ENCODE measurements at places on chromosomes 4 and X. TPM values are rescaled to one million over a fixed set of nuclear protein-coding genes. Genes with fewer than 3 reads are reported as not detected.

GRCh38 chr4:156718226-156718625, 253.4 kb downstream of the PDGFC start:
- no peak for DNase-seq

DNA sequence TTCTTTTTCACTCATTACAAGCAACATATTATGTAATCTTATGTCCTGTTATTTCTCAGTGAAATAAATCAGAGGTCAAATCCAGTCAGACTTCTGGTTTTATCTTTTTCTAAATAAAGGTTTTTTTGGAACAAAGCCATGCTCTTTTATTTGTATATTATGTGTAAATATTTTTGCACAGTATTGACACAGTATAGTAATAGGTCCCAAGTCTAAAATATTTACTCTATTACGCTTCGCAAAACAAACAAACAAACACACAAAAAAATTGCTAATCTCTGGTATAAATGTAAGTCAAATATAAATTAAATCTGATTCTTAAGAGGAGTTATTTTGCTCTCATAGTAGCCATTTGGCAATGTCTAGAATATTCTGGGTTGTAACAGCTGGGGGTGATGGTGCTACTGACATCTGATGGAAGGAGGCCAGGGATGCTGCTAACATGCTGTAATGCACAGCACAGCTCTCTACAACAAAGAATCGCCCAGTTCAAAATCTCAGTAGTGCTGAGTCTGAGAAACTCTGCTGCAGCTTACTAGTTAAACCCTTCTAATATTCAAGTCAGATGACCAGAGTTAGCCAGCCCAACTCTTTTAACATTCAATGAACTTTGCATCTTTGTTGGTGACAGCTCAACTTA, 602.1 kb downstream of the RAB28 start:
- DNase-seq = peak; percentile 63

DNA sequence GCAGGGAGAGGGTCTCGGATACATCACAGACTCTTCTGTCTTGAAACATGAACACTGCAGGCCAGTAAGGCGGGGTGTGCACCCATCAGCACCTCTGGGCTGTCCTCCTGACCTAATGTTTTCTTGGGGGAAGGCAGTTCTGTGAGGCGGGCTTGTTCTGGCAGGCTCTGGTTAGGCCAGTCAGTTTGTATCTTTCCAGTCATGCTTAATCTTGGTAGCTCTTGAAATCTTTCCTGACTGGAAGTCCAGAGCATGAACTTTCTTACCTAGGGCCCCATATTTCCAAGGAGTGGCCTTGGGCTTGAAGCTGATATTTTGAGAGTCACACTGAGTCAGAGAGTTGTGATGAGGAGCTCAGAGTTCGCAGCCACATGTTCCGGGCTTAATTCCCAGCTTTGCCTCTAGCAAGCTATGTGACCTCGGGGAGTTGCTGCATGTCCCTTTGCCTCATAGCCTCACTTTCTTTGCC, 54.2 kb upstream of the RASSF6 start:
- DNase-seq = no peak

GRCh38 chrX:71492231-71493065, 40.5 kb upstream of the OGT start:
- no peak for DNase-seq

The CEP44 gene
- polyA plus RNA-seq = 3.4 TPM

The GATA1 gene
- polyA plus RNA-seq = not detected

DNA sequence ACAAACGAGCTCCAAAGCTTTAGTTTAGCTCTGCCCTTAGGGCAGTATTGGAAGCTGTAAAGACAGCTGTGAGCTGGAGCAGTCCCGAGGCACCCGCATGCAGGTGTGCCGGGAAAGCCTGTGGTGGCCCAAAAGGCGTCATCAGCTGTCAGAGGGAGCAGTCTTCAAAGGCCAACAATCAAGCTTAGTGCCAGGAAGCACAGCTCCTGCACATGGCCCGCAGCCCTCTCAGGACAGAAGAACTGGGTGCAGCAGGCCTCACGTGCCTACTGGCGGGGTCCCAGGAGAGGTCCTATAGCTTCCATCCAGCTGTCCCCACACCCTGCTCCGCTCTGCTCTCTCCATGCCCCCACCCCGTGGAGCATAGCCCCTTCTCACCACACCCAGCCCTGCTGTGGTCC, 92.2 kb upstream of the TRIM2 start:
- DNase-seq = no peak

- DNase-seq = no peak
Measured at GRCh38 chrX:67614423-67614822, 70.6 kb downstream of the AR start.

- DNase-seq = no peak
Measured at GRCh38 chrX:107626916-107627315, 1.4 kb upstream of the PRPS1 start.

DNA sequence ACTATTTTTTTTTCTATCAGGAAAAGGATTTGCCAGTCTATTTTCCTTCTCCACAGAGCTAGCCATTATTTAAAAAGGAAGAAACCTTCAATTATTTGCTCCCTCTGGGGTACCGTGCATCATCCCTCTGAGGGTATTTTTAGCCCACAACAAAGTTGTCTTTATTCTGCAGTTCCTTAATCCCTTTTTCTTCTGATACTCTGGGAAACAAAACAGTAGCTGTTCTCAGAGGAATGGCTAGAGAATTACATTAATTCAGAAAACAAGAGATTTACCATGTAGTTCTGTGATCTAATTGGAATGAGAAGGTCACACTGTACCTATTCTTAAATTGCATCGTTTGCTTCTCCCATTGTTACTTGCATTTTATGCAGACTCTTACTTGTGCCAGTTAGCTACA, 1056.7 kb downstream of the STIM2 start:
- peak; percentile 20 for DNase-seq

DNA sequence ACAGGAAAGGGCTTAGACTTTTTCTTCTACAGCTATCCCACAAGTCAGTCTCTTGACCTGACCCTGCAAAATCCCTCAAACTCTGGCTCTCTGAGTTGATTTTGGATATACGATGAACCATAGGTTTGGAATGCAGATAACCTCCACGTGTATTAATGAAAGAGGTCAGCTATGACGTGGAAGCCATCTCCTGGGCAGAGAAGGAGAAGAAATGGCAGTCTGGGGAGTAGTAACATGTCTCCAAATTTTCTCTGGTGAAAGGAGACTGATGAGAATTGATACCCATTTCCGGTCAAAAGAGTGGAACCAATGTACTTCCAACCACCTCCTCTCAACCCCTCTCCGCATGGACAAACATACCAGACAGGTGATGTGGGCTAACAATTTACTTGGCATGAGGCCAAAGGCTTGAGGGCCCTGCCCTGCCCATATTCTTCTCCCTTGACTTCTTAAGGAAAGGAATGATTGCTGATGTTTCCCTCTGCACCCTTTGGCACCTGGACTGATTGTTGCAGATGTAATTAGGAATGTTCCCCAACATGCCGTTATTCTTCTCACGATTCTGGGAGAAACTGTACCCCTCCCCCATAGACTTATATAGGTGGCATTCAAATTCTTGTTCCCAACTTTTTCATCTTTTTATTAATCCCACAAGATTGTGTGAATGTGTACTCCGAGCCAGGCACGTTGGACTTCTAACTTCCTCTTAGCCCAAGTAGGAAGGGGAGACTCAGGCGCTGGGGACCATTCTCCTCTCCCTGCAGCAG, 580 bp upstream of the PLS3 start:
- no peak for DNase-seq

The IL3RA gene
- 2.9 TPM for polyA plus RNA-seq

The USP51 gene
- 1.1 TPM for polyA plus RNA-seq

GRCh38 chr4:4455210-4455865, 68.4 kb downstream of the NSG1 start:
- DNase-seq = no peak

The BEX1 gene
- 395 TPM for polyA plus RNA-seq

The PNPLA4 gene
- polyA plus RNA-seq = 10.2 TPM

The RBMXL3 gene
- not detected for polyA plus RNA-seq

DNA sequence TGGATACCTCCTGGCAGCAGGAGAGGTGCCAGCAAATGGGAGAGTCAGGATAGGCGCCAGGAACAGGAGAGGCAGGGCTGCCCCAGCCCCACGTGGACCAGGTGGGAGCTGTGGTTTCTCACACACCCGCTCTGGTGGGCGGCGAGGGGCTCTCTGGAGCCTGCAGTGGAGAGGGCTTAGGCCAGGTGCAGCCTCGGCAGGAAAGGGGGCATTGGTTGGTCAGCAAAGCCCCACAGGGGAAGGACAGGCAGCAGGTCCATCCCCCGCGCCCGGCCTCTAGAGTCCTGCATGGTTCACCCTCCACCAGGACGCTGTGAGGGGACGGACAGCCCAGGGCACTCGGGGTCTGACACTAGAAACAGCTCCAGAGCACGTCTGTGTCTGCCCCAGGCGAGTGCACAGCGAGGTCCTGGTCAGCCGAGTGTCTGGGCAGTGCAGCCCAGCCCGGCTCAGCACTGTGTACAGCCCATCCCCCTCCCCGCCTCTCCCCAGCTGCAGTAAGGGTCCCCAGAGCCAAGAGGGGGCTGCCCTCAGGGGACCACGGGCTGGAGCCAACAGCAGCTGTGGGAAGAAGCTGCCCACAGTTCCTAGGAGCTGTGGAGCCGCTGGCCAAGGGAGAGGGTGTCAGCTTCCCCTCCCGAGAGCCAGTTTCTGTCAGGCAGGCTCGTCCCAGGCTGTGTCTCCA, 8.2 kb downstream of the ATP5ME start:
- no peak for DNase-seq

DNA sequence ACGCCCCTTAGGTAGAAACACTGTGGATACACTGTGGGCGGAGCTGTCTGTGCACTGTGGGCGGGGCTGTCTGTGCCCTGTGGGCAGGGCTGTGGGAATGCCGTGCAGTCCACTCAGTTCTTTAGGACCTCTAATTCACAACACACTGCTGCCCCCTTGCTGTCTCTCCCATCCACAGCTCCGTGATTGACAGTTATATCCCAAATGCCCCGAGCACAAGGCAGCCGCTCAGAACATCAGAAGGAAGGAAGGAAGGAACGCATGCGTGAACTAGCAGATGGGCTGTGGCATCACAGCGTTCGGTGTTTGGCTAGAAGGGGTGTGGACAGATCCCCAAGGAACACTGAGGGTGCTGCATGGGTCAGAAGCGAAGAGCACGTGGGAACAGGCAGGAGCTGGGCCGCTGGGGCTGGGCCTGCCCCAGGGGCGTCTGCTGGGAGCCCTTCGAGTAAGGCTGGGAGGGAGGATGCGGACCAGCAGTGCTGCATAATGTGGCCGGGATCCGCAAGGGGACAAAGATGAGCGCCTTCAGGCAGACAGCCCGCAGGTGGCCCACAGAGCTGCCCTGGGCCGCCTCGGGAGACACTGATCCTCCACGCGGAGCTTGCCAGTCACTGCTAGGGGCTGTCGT, 29.8 kb downstream of the ACOX3 start:
- DNase-seq = peak; percentile 59

The FAM9C gene
- polyA plus RNA-seq = not detected

DNA sequence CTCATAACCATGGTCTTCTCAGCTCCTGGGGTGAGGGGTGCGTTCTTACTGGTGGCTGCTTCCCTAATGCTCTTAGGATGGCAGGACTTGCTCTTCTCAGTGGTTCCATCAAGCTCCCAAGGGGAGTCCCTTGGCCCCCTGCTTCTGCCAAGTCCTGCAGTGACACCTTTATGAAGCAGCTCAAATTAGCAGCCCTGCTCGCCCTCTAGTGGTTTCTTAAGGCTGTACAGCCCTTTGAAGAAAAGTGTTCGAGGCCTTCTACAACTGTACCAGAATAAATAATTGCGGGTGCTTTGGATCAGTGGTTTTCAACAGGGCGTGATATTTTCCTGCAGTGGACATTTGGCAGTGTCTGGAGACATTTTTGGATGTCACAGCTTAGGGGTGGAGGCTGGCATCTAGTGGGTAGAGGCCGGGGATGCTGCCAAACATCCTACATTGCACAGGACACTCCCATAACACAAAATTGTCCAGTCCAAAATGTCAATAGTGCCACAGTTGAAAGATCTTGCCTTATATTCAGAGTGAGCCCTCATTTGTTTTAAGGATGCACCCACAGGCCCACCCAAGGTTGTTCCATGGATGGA, 204.7 kb upstream of the S100G start:
- DNase-seq = no peak

DNA sequence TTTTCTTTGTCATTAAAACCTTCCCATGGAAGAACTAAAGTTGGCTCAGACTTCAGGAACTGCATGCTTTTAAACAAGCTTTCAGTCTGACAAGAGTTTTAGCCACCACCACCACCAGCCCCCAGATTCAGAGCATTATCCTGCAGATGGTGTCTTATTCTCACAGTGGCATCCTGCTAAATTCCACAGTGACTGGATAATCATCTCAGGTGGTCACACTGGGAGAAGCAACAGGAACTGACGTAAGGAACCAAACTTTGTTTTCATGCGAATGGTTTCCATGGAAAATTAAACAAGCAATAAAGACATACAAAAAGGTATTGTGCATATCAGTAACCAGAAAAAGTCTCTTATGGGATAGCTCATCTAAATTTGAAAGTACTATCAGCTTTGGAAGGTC, 370.7 kb downstream of the FBXW7 start:
- no peak for DNase-seq

The CSAG3 gene
- polyA plus RNA-seq = not detected

- DNase-seq = peak; percentile 85
Measured at GRCh38 chr4:165379678-165380064, 863 bp downstream of the CPE start.

GRCh38 chr4:141275834-141276233, 55.1 kb downstream of the ZNF330 start:
- DNase-seq = no peak

DNA sequence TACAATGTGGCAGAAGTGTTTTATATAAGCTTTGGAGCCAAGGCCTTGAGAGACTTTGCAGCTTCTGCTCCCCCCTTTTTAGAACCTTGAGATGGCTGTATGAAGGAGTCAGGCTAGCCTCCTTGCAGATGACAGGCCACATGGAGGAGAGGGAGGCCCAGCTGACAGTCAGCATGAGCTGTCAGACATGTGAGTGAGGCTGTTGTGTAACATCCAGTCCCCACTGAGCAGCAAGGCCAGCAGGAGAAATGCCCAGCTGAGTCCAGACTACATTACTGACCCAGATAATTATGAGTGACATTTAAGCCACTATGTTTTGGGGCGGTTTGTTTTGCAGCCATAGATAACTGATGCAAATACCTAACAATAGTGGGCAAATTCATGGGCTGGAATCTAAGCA, 515.3 kb upstream of the ARX start:
- DNase-seq = peak; percentile 24

DNA sequence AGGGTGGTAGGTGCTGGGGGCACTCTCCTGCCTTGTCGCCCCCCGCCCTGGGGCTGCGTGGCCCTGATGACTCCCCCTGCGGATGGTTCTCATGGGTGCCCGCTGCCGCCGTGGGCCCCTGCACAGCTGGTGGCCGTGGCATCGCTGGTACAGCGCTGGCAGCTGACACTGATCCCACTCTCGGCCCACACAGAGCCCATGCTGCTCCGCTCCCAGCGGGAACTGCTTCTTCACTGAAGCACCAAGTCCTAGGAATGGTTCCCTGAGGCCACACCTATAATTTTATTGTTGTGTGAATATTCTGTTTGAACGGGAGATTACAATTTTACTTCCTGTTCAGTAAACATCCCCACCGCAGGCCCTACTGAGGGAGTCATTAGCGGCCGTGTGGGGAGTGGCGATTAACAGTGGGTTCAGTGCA, 138.6 kb upstream of the NKX1-1 start:
- no peak for DNase-seq
